Foreskin keratinocyte (primary cell): ENCODE measurements at places on chromosomes 13 and 19. TPM values are rescaled to one million over a fixed set of nuclear protein-coding genes. Genes with fewer than 3 reads are reported as not detected.

PPP6R1 gene
- 48.5 and 52.7 TPM in 2 replicates for polyA plus RNA-seq

C1QTNF9 gene
- not detected in 2 replicates for polyA plus RNA-seq

GRCh38 chr13:67017276-67017675 is 212.9 kb downstream of the PCDH9 start:
- DNase-seq: no peak

ZNF440 gene
- polyA plus RNA-seq: 2.0 and 2.1 TPM in 2 replicates

DNA sequence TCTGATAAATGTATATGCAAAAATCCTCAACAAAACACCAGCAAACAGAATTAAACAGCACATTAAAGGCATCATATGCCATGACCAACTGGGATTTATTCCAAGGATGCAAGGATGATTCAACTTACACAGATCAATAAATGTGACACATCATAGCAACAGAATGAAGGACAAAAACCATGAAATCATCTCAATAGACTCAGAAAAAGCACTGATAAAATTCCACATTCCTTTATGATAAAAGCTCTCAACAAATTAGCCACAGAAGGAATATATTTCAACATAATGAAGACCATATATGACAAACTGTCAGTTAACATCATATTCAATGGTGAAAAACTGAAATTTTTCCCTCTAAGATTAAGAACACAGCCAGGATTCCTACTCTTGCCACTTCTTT is 691.6 kb downstream of the DIAPH3 start:
- DNase-seq: no peak

RNF17 gene
- polyA plus RNA-seq: not detected in 2 replicates

- no peak for DNase-seq
Observed at GRCh38 chr13:111532111-111532510, 211.7 kb downstream of the TEX29 start.

DNA sequence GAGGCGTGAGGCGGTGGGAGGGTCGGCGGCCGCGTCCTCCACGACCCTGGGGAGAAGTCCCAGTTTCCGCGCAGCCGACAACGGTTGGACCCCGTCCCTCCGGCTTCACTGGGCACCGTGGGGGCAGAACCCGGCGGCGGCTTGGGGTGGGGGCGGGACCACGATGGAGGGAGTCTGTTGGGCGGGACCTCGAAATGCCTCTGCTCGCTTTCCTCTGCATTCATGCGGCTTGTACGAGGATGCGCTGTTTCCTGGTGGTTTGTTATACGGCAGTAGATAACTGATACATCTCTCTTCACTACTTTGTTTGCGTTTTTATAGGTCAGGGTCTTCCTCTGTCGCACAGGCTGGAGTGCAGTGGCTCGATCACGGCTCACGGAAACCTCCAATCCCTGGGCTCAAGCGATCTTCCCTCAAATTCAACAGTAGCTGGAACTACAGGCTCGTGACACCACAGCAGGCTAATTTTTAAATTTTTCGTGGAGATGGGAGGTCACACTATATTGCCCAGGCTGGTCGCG is 24.6 kb upstream of the ZNF846 start:
- peak; percentile 28 for DNase-seq

DNA sequence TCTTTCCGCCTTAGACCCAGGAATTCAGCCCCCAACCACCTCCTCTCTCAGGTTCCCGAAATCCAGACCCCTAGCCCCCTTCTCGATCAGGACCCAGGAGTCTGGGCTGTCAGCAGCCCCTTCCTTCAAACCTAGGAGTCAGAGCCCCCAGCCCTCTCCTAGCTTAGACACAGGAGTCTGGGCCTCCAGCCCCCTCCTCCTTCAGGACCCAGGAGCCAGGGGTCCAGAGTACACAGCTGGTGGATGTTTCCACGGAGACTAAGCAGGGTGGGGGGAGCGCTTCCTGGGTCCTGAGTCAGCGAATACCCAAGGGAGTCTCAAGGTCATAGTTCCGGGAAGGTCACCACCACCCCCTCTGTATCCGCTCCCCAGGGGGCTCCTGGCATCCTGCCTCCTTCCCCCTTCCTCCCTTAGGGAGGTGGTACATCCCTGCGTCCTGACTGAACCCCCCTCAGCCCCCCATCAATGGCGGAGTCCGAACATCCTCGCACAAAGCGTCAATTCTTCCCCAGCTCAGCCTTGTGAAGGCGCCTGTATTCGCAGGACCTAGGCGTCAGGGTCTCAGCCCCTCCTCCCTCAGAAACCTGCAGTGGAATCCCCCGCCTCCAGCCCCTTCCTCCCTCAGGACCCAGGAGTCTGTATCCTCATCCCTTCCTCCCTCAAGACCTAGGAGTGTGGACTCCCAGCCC is 4.6 kb downstream of the CADM4 start:
- DNase-seq: no peak

DNA sequence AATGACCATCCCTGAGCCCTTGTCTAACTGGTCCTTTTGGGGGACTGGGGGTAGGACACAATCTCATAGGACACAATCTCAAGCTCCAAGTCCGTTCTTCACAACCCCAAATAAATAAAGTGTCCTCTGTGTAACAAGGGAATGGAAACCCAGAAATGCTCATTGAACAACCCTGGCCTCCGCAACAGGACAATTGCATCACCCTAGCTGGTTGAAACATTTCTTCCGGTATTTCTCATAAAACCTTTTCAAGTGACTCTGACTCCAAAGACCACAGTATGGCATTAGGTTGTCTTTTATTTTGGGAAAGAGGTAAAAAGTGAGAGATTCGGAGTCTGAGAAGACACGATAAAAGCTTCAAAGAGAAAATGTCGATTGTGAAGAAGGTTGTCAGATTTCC is 186.6 kb downstream of the ZNF536 start:
- no peak for DNase-seq

DNA sequence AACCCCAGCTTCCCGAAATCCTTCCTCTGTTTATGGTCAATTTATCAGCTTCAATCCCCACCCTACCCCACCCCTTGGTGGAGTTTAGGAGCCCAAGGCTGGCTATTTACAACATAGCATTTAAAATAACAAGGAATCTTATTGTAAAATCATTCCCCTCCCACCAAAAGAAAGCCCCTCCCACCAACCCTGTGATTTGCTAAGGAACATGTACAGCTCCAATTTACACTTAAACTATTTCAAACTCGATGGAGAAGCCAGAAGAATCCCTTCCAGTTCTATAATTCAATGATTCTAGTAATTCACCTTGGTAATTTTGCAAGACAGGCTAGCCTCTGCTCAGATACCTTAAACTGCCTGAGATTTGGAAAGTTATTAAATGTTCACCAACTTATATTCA is 3.0 kb downstream of the LATS2 start:
- DNase-seq: no peak

- DNase-seq: no peak
Observed at GRCh38 chr19:19719798-19720197, 13.1 kb downstream of the ZNF14 start.

- DNase-seq: no peak
Observed at GRCh38 chr13:26872525-26873385, 112.2 kb upstream of the GPR12 start.
